ENCODE measurements at places on chromosomes 4 and X. TPM values are rescaled to one million over a fixed set of nuclear protein-coding genes. Genes with fewer than 3 reads are reported as not detected.
A peak's percentile ranks its signal among the peaks of the same experiment; 100 is the strongest.

NAT8L gene
- total RNA-seq = 1.3 TPM

NCBP2L gene
- total RNA-seq = not detected

GRCh38 chr4:118866442-118866841 lies 22.2 kb upstream of the SYNPO2 start:
- H3K36me3 ChIP-seq = no peaks in the 10 kb centered on the region
- H3K4me3 ChIP-seq = no peak overlapping the region
- H3K27ac ChIP-seq = no peak overlapping the region
- no peak for DNase-seq
- no peaks in the 10 kb centered on the region for H3K4me1 ChIP-seq
- H3K27me3 ChIP-seq = no peaks in the 10 kb centered on the region

GAB3 gene
- total RNA-seq = 10.2 TPM

DNA sequence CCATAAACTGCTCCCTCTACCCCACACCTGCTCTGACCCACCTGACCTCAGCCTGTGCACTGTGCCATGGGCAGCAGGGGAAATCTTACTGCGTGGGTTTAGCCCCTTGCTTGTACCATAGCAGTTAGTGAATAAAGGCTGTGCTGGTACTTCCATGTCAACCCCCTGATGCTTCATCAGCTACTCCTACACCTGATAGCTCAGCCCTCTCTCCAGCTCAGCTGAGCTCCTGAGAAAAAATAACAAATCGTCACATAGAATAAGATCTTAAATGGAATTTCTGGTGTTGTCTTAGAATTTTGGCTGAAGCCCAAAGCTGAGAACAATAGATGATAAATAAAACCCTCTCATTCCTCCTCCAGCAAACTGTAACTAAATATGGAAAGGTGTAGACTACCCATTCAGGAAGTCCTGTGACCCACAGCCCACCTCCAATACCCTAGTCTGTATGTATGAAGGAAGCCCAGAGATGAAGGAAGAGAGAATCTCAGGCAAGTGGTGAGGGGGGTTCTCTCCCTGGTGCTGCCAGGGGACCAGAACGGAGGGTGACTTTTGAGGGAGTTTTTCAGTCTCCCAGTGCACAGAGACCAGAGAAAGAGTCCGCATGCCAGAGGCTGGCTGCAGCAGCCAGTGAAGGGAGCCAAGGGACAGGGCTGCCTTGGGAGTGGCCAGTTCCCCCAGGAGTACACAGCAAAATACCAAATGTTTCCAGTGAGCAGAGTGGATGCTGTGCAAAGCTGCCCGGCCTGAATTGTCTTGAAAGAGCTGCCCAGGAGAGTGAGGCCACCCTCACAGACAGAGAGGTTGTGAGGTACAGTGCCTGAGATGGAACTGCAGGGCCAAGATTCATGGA lies 227.3 kb downstream of the QDPR start:
- no peak for DNase-seq
- H3K4me3 ChIP-seq = no peak overlapping the region
- H3K4me1 ChIP-seq = no peaks in the 10 kb centered on the region
- no peak overlapping the region for H3K27ac ChIP-seq
- no peaks in the 10 kb centered on the region for H3K36me3 ChIP-seq

GRCh38 chr4:53039741-53040458 lies 177.8 kb downstream of the RASL11B start:
- H3K27ac ChIP-seq = no peak overlapping the region
- DNase-seq = no peak

DNA sequence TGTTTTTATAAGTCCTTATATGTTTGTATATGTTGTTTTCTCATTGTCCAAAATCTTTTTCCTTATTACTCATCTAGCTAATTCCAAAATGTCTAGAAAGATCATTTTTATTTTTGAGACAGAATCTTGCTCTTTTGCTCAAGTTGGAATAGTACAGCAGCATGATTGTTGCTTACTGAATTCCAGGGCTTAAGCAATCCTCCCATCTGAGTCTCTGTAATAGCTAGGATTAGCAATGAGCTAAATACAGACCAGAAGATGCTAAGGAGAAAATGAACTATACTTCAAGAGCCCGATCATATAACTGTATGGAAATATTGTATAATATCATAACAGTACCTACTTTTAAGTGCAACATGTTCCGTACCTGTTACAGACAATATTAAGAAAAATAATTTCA lies 1027.0 kb downstream of the STIM2 start:
- H3K27ac ChIP-seq = no peak overlapping the region
- H3K27me3 ChIP-seq = no peaks in the 10 kb centered on the region
- H3K36me3 ChIP-seq = no peaks in the 10 kb centered on the region
- no peaks in the 10 kb centered on the region for H3K4me1 ChIP-seq
- no peak overlapping the region for H3K4me3 ChIP-seq
- no peak for DNase-seq

SLC16A2 gene
- total RNA-seq = 17.7 TPM

DNA sequence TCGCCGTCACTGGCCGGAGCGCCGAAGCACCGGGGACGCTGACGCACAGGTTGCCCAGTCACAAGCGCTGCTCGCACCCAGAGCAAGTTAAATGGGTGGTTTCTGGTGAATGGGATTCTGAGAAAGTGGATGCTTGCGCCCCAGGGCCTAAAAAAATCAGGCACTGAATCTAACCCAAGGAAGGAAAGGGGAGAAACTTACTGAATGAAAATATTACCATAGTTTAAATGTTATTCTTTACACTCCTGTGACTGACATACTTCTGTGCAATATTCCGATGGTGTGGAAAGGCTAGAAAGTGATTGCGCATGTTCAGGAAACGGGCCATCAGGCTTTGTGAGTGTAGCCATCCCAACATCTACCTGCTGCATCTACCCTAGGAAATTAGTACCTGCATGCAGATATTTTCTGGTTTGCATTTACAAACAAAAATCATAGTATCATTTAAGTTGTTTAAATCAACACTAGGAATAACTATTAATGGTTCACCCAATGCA lies 838 bp upstream of the ABCG2 start:
- no peak overlapping the region for H3K27ac ChIP-seq
- no peaks in the 10 kb centered on the region for H3K36me3 ChIP-seq
- peaks cover 6% of the 10 kb centered on the region for H3K4me1 ChIP-seq

FGD1 gene
- 4.7 TPM for total RNA-seq

POU4F2 gene
- total RNA-seq = not detected

DNA sequence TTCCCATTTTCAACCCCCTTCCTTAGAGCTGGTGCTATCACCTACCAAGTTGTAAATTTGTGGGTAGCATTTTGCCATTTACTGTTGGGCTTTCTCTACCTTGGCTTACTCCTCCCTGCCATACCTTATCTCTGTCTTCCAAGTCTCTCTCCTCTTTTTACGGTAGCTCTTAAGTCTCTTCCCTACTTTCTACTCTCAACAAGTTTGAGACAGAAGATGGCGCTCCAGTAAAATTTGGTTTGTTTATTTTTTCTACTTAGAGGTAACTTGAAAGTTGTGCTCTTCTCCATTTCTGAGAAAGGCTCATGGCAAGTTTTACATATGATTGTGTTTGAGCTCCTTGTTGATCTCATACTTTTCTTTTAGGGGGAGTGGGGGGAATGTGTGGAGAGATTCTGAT lies 1508.1 kb downstream of the TECRL start:
- no peaks in the 10 kb centered on the region for H3K4me1 ChIP-seq
- no peaks in the 10 kb centered on the region for H3K36me3 ChIP-seq
- no peaks in the 10 kb centered on the region for H3K27me3 ChIP-seq
- no peak for DNase-seq
- no peak overlapping the region for H3K27ac ChIP-seq

- no peaks in the 10 kb centered on the region for H3K4me1 ChIP-seq
- H3K27me3 ChIP-seq = no peaks in the 10 kb centered on the region
- no peak overlapping the region for H3K27ac ChIP-seq
- no peaks in the 10 kb centered on the region for H3K36me3 ChIP-seq
Observed at GRCh38 chrX:111086591-111087006, 9.4 kb upstream of the PAK3 start.

- no peak overlapping the region for H3K4me3 ChIP-seq
- peaks cover 17% of the 10 kb centered on the region for H3K4me1 ChIP-seq
- no peaks in the 10 kb centered on the region for H3K27me3 ChIP-seq
- peak overlapping the region; percentile 59 for H3K27ac ChIP-seq
- no peaks in the 10 kb centered on the region for H3K36me3 ChIP-seq
- no peak for DNase-seq
Observed at GRCh38 chrX:15749642-15750610, 11.9 kb downstream of the CA5B start.

GRCh38 chr4:71553605-71554004 lies 214.8 kb downstream of the SLC4A4 start:
- no peak for DNase-seq
- H3K36me3 ChIP-seq = no peaks in the 10 kb centered on the region
- H3K4me3 ChIP-seq = no peak overlapping the region
- no peaks in the 10 kb centered on the region for H3K27me3 ChIP-seq
- no peaks in the 10 kb centered on the region for H3K4me1 ChIP-seq

GRCh38 chr4:165872461-165873297 lies at the start of gene TLL1:
TLL1 (plus strand) TSS chr4:165873237; CDS start chr4:165873905, 668 bp downstream.
- H3K27me3 ChIP-seq = peaks cover 12% of the 10 kb centered on the region
- H3K4me3 ChIP-seq = peak within 1 kb of the TSS; percentile 29
- no peaks in the 10 kb centered on the region for H3K36me3 ChIP-seq

DNA sequence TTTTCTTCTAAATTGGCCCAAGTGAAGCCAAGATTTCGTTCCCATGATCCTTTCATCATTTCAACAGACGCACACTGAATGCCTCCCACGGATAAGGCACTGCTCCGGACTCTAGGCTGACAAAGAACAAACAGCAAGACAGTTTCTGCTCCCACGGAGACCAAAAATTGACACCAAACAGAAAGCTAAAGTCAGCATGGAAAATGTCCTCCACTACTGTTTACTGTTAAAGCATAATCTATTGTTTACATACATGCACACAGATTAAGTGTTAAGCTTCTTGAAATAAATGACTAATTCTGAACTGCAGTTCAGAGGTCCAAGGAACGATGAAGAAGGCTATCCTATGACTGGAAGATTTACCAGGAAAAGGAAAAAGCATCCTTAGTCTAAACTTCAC lies 199.6 kb downstream of the AASDH start:
- no peaks in the 10 kb centered on the region for H3K36me3 ChIP-seq
- H3K27ac ChIP-seq = no peak overlapping the region
- no peaks in the 10 kb centered on the region for H3K4me1 ChIP-seq
- DNase-seq = no peak
- H3K27me3 ChIP-seq = no peaks in the 10 kb centered on the region
- H3K4me3 ChIP-seq = no peak overlapping the region

DNA sequence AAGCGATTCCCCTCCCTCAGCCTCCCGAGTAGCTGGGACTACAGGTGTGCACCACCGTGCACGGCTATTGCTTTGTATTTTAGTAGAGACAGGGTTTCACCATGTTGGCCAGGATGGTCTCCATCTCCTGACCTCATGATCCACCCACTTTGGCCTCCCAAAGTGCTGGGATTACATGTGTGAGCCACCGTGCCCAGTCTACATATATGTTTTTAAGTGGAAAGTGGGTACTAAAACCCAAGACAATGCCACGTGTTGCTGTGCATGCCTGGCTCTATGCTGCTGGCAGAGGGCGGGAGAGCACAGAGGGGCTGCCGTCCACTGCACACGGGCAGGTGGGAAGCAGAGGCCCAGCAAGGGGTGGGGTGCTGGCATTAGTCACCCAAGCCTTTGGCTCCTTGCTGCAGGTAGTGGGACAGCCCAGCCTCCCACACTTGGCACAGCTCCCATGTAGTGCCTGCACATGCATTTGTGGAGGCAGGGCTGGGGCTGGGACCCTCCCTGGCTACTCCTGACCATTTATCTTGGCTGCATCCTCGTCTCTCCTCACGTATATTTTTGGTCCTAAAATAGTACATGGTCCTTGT lies 3.5 kb downstream of the EMD start:
- peaks cover 10% of the 10 kb centered on the region for H3K4me1 ChIP-seq
- H3K36me3 ChIP-seq = no peaks in the 10 kb centered on the region
- DNase-seq = no peak
- H3K27ac ChIP-seq = no peak overlapping the region
- H3K27me3 ChIP-seq = no peaks in the 10 kb centered on the region
- H3K4me3 ChIP-seq = no peak overlapping the region

CDS1 gene
- 47.1 TPM for total RNA-seq

DNA sequence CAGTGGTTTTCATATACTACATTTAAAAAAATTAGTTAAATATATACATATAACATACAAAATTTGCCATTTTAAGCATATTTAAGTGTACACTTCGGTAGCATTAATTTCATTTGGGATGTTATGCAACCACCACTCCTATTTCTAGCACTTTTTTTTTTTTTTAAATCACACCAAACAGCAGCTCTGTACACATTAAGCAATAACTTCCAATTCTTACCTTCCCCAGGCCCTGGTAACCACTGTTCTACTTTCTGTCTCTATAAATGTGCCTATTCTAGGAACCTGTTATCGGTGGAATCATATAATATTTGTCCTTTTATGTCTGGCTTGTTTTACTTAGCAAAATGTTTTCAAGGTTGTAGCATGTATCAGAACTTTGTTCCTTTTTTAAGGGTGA lies 39.1 kb downstream of the TMEM164 start:
- no peaks in the 10 kb centered on the region for H3K36me3 ChIP-seq
- no peak for DNase-seq
- H3K27ac ChIP-seq = no peak overlapping the region

DNA sequence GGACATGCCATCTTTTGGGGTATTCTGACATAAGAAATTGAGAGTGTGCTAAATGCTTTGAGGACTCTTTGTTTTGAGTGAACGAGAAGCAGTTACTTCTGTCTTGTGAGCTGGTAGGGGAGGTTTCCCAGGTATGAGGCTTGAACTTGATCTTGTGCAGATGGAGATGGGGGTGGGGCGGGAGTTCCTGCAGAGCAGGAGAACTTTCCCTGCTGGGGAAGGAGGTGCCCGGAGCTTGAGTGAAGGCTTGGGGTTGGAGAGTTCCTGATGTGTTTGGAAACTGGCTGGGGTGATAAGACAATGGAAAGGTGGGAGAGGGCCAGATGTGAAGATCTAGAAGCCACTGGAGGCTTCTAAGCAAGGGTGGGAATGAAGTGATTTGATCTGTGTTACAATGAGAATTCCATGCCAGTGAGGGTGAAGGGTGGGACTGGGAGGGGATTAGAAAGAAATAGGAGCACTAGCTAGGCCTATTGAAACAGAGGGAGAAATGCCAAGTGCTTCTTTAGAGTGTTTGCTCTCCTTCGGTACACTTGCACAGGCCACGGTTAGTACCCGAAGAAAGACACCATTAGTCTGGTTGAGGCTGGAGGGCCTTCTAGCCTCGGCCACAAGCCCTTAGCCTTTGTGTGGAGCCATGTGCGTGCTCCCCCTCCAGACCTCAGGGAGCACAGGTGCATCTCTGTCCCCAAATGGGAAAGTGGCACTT lies 103.5 kb upstream of the STOX2 start:
- no peaks in the 10 kb centered on the region for H3K36me3 ChIP-seq
- peak overlapping the region; percentile 39 for H3K27ac ChIP-seq
- H3K4me1 ChIP-seq = peaks cover 20% of the 10 kb centered on the region
- H3K4me3 ChIP-seq = no peak overlapping the region
- peak; percentile 45 for DNase-seq

PGRMC1 gene
- total RNA-seq = 177 TPM

All from thyroid gland (tissue), 4 donors.